ENCODE measurements at places on chromosomes 16 and 17.

- peak; percentile 80 for DNase-seq
These were observed 81.1 kb downstream of the ANKRD11 start for GRCh38 chr16:89409161-89409711.

- DNase-seq = no peak
These were observed 35.2 kb downstream of the MAP2K4 start for GRCh38 chr17:12055889-12056288.

DNA sequence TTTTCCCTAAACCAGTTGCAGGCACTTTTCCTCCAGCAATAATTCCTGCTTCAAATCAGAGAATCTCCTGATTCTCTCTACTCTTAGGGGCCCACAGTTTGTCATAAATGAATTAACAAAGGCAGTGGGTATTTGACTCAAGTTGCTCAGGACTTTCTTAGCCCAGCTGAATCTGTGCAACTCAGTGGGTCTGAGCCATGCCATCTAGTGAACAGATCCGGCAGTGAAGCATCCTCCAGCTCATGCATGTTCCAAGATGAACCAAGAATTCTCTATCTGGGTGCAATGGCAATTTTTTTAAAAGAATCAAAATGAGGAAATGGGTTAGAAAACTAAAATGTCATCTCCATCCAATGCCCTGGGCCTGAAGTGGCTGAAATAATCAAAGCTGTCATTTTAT is 575.2 kb upstream of the CDH11 start:
- no peak for DNase-seq

DNA sequence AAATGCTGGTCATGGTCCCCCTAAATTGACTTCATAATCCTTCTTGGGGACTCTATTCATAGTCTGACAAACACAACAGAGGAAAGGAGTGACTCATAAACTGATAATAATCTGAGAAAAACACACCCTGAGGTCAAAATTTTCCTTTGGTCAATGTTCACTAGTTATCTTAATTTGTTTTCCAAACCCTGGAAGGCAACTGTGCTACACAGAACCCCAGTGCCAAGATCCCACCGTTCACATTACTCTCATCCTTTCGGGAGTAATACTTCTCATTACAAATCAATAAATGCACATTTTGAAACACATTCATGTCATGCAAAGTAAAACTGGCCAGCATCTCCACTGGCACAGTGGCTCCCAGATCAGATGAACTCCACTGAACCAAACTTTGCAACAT is 23.2 kb downstream of the COIL start:
- DNase-seq = no peak

GRCh38 chr17:2828397-2829038 is 32.3 kb downstream of the RAP1GAP2 start:
- peak; percentile 83 for DNase-seq

GRCh38 chr17:42608305-42609181 is 631 bp downstream of the RETREG3 start:
- DNase-seq = no peak

DNA sequence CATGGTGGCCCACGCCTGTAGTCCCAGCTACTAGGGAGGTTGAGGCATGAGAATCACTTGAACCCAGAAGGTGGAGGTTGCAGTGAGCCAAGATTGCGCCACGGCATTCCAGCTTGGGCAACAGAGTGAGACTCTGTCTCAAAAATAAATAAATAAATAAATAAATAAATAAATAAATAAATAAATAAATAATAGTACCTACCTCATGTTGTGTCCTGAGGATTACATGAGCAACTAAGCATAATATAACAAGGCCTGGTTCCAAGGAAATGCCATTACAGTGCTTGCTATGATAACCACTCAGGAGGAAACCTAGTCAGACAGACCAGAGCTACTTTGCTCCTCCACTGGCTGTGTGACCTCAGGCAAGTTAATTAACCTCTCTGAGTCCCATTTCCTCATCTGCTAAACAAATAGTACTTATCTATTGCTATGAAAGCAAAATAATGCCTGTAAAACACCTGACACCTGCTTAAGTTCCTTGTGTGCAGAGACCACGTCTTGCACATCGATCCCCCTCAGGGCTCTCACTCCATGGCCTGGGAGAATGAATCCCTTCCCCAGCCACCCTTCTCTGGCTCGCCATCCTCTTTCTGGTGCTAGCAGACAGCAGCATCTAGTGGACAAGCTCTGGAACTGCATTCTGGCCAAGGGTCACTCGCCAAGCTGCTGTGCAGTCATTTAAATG is 7.5 kb downstream of the EPOP start:
- peak; percentile 53 for DNase-seq

DNA sequence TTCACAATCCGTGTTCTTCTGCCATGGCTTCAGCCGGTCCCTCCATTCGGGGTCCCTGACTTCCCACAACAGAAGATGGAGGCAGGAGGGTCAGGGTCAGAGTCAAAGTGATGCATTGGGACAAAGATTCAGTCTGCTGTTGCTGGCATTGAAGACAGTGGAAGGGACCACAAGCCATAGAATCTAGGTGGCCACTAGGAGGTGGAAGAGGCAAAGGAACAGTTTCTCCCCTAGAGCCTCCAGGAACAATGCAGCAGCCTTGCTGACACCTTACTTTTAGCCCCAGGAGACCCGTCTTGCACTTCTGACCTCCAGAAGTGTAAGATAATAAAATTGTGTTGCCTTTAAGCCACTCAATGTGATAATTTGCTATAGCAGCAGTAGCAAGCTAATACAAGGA is 55.9 kb downstream of the MFSD11 start:
- DNase-seq = no peak

DNA sequence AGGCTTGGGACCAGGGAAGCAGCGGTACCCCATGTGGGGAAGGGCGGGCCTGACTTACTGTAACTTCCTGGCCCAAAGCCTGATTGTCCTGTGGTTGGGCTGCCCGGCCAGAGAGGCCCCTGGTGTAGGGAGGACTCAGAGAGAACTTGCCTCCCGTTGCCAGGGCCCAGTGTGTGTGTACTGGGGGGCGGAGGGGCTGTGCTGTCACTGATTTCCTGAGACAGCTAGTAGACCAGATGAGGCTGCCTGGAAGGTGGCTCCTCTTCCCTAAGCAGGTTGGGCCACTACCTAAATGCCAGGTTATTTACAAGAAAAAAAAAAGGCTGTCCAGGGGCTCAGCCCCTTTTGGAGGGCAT is 16.7 kb downstream of the SOCS3 start:
- peak; percentile 38 for DNase-seq

GRCh38 chr17:17231621-17232302 is 5.2 kb downstream of the FLCN start:
- DNase-seq = no peak

DNA sequence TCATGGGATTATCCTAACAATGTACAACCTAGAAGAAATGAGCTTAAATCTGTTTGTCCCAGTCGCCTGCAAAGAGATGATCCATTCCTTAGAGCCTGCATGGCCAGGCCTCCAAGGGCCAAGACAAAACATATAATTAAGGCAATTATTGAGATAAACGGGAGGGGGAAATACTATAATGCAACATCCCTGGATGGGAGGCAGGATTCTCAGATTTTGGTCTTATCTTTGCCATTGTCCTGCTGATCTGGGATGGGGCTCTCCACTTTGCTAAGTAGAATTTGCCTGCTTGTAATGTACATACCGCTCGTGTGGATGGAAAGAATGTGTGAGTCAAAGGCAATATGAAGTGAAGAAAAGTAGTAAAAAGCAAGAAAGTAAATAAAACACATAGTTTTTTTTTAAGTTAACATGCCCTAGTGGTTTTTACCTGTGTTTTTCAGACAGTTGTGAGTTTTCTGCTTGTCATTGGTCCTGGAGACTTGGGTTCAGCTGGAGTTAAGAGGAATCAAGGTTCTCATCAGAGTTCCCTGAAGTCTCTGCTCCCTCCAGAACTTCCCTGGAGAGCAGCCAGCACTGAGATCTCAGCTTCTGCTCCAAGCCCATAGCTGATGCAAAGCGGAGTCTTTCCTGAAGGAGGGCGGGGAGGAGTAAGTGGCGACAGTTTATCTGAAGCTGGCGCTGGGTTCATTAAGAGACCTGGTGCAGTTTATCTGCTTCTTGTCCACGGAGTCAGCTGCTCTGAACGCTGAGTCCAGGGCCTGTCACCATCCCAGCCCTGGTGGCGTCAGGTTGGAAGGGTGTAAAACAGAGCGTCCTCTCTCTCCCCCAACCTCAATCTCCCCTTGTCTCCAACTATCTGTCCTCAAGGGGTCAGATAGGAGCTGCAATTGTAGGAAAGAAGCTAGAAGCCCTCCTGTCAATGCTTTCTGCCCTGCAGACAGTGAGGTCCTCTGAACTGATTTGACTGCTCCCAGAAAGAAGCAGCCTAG is 30.1 kb downstream of the HOXB1 start:
- DNase-seq = no peak

DNA sequence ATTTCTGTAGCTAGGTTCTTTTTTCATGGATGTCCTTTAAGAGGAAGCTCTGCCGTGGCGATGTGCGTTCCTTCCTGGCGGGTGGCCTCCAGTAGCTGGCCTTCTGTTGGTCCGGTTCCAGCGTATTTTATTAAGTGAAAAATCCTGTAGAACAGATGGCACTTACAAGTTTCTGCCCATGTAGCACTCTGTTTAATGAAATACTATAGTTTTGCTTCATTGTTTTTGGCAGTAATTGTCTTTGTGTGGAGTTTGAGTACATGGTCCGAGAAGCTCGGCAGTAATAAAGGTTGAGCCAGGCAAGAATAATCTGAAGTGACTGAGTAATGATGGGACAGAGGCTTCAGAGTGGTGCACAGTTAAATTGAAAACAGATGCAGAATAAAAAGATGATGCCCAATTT is 20.4 kb downstream of the USP10 start:
- no peak for DNase-seq

GRCh38 chr17:62966426-62967204 is 580 bp downstream of the TANC2 start:
- DNase-seq = no peak

- DNase-seq = no peak
These were observed 29.4 kb downstream of the ZNF423 start for GRCh38 chr16:49826515-49826914.

- DNase-seq = no peak
These were observed 169.9 kb downstream of the CYB561 start for GRCh38 chr17:63275971-63276745.

GRCh38 chr17:79024901-79025737 is 1.1 kb downstream of the C1QTNF1 start:
- no peak for DNase-seq

DNA sequence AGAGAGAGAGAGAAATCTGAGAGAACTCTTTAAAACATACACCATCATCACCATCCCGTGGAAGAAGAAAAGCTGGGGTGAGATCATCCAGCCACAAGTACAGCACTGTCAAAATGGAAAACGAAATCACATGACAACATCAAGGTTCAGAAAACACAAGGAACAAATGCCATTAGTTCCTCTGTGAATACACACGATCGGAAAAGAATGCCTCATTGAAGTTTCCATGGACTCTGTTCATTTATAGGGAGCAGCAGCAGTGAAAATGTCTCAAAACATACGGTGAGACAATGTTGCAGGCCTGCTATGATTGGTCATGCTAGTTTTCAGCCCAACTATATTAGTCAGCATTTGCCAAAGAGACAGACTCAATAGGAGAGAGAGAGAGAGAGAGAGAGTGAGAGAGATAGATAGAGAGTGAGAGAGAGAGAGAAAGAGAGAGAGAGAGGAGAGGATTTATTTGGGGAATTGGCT is 4.4 kb downstream of the CFAP97D1 start:
- DNase-seq = no peak

- DNase-seq = no peak
These were observed 81.7 kb upstream of the FAM20A start for GRCh38 chr17:68682903-68683302.

- peak; percentile 62 for DNase-seq
These were observed 22.6 kb downstream of the GJD3 start for GRCh38 chr17:40341808-40342503.

- no peak for DNase-seq
These were observed 2.3 kb downstream of the CMIP start for GRCh38 chr16:81446907-81447268.

DNA sequence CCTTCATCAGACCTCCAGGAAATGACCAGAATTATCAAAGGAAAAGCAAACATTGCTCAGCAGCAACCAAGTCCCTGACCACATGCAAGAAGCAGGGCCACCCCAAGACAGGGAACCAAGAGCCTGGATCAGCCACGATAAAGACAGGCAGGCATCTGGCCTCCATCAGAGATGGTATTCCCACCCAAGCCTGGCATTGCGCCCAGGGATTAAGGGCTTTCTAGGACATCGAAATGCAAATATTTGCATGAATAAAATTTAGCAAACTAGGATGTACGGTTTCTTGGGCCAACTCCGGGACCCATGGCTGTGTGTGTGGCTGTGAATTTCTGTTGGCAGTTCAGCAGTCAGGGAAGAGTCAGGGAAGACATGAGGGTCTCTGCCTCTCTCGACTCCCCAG is 241.4 kb upstream of the DYNLRB2 start:
- DNase-seq = no peak

DNA sequence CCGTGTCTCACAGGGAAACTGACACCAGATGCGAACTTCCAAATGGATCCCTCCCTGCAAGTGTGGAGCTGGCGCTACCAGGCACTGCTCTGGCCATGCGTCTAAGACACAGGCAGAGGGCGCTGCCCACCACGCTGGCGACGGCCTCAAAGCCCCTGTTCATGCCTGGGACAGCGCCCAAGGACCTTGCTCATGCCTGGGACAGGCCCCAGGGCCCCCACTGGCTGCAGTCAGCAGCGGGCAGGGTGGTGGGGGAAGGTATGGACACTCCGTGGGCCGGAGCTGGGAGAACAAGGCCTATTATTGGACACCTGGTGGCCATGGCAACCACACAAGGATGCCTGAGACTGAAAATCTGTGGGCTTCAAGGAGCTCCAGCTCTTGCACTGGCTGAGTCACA is 8.8 kb downstream of the ZG16B start:
- peak; percentile 65 for DNase-seq

DNA sequence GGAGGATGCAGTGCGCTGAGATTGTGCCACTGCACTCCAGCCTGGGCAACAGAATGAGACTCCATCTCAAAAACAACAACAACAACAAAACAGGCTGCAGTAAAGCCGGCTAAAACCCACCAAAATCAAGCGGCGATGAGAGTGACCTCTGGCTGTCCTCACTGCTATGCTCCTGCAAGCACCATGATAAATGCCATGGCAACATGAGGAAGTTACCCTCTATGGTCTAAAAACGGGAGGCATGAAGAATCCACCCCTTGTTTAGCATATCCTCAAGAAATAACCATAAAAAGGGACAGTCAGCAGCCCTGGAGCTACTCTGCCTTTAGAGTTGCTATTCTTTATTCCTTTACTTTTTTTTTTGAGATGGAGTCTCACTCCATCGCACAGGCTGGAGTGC is 8.4 kb upstream of the LGALS3BP start:
- DNase-seq = no peak

DNA sequence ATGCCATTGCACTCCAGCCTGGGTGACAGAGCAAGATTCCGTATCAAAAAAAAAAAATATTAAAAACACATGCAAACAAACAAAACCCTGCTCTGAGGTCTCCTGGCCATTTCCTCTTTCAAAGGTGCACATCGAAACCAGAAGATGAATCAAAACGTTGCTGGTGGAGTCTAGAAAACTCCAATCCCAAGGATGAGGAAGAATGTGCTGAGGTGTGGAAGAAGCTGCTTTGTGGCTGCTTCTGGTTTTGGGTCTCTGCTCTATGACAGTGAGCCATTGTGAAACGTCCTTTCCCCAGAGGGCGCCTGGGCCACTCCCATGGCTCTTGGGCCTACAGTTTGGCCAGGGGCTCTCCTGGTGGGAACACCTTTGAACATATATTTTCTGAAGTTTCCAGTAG is 112.6 kb downstream of the IRF8 start:
- DNase-seq = no peak

GRCh38 chr17:31842195-31843069 is 16.6 kb downstream of the COPRS start:
- DNase-seq = peak; percentile 64

Data from activated T-cell treated with anti-CD3 and anti-CD28 coated beads, Interleukin-2, amount 50 U/mL, for 1 hour (primary cell).